ENCODE measurements at places on chromosomes 13 and 19. TPM values are rescaled to one million over a fixed set of nuclear protein-coding genes. Genes with fewer than 3 reads are reported as not detected.

GRCh38 chr13:41356786-41357185 is 45.7 kb downstream of the NAA16 start:
- DNase-seq: no peak

DNA sequence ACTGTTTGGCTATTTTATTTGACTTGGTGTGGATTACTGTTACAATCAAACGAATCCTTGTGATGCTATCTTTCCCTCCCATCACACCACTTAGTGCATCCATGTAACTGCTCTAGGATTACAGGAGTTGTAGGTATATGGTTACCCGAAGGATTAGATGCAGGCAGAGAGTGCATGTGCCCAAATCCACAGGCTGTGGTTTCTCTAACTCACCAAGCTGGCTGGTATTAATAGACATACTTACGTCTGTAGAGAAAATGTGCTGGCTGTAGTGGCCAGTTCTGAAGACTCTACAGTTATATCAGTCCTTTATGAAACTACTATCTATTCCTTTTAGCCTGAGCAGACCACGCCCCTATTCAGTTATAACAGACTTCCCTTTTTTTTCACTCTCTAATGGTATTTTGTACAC is 1.1 kb upstream of the HMGB1 start:
- no peak for DNase-seq

DNA sequence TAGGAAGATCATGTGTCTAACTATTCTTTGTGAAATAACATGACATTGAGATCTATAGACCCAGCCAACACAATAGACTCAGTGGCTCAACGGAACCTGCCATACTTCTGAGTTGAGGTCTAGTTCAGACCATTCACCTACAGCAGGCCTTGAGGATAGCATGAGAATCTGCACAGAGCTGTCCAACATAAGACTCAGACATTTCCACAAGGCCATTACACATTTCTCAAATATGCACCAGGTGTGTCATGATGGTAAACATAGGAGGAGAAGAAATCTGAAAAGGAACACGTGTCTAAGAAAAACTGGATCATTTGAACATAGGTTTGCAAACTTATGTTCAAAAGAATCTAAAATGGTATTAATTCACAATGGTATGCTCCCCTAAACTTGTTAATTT is 421.4 kb downstream of the SLITRK6 start:
- DNase-seq: no peak

TUBA3C gene
- total RNA-seq: not detected

DNA sequence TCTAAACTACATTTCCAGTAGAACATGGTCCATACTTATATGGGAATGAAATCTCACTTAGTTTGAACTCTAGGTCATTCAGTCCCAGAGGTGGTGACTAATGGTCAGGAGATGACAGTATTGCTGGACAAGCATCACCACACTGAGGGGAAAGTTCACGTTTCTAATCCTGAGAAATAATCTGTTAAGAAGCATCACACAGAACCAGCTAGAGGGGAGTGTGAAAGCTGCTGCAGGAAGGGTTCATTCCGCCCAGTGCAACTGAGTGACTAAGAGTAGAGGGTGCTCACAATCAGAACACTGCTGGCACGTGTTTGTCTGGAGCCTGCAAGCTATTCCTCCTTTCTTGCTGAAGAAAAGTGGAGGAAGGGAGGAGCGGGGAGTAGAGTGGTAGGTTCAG is 2.7 kb downstream of the COL4A1 start:
- DNase-seq: no peak

CAMSAP3 gene
- 1.7 TPM for total RNA-seq

DNA sequence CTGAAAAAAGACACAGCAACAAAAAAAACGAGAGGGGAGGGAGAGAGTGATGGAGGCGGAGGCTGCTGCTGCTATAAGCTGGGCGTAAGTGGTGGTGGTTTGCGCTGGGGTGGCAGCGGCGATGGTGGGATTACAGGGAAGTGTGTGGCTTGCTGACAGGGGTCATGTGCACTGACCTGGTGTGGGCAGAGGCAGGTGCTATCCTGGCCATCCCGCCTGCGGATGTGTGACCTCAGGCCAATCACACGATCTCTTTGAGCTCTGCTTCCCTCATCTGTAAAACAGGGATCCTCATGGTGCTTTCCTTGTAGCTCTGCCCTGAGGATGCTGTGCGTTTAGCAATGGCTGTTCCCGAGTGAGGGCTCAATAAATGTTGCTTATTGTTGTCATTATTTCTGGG is 3.3 kb upstream of the ZNF580 start:
- no peak for DNase-seq

- DNase-seq: no peak
Measured at GRCh38 chr19:51784922-51785690, 9.9 kb upstream of the FPR3 start.

GRCh38 chr13:48979892-48980291 is 4.2 kb downstream of the FNDC3A start:
- no peak for DNase-seq

All from Panc1 (cell line).